ENCODE measurements at places on chromosomes 1 and 21. TPM values are rescaled to one million over a fixed set of nuclear protein-coding genes. Genes with fewer than 3 reads are reported as not detected.

PRRX1 gene
- polyA plus RNA-seq, result not detected

GRCh38 chr1:160647329-160647720 lies 481 bp upstream of the SLAMF1 start:
- H3K27me3 ChIP-seq, result peaks cover 6% of the 10 kb centered on the region
- no peak for DNase-seq
- no peaks in the 10 kb centered on the region for H3K36me3 ChIP-seq
- peaks cover 17% of the 10 kb centered on the region for H3K4me1 ChIP-seq
- no peak overlapping the region for H3K4me3 ChIP-seq

GRCh38 chr1:150576794-150577556 lies 2.4 kb downstream of the MCL1 start:
- H3K27me3 ChIP-seq, result peaks cover 11% of the 10 kb centered on the region
- H3K4me1 ChIP-seq, result peaks cover 70% of the 10 kb centered on the region
- H3K36me3 ChIP-seq, result peaks cover 50% of the 10 kb centered on the region
- DNase-seq, result no peak

DNA sequence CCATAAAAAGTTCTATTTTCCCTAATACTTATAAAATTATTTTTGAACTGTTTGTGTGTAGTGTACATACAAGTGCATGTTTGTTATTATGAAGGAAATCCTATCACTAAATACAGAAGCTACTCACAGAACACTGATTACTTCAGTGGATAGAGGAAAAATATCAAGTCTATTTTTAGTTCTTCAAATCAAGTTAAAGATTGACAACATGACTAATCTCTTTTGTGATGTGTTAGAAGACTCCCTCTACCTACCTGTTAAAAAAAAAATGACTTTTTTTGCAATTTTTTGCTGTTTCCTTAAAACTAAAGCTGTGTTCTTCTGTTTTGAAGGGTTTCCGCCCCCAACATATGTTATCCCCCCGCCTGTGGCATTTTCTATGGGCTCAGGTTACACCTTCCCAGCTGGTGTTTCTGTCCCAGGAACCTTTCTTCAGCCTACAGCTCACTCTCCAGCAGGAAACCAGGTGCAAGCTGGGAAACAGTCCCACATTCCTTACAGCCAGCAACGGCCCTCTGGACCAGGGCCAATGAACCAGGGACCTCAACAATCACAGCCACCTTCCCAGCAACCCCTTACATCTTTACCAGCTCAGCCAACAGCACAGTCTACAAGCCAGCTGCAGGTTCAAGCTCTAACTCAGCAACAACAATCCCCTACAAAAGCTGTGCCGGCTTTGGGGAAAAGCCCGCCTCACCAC lies 45.5 kb downstream of the NCF2 start:
- no peak overlapping the region for H3K27ac ChIP-seq
- no peaks in the 10 kb centered on the region for H3K4me1 ChIP-seq
- H3K27me3 ChIP-seq, result no peaks in the 10 kb centered on the region
- H3K4me3 ChIP-seq, result no peak overlapping the region

- H3K27ac ChIP-seq, result no peak overlapping the region
- H3K4me3 ChIP-seq, result no peak overlapping the region
- peaks cover 1% of the 10 kb centered on the region for H3K27me3 ChIP-seq
- no peak for DNase-seq
Observed at GRCh38 chr1:29673228-29673500, 436.8 kb downstream of the PTPRU start.
